ENCODE measurements at places on chromosomes 4 and X.

DNA sequence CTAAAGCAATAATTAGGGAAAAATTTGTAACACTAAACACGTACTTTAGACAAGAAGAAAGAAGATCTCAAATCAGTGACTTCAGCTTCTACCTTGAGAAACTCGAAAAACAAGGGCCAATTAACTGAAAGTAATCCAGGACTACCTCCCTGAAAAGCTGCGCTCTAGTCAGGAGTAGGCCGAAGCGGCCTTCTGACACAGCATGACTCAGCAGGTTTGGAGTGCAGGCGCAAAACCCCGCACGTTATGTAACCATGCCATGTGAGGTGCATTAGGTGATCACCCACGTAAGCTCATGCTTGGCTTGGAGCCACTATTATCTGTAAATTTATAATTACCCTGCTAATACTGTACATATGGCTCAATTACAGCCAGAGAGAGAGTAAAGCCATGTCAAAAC is 52.8 kb upstream of the CCDC149 start:
- no peak for DNase-seq

DNA sequence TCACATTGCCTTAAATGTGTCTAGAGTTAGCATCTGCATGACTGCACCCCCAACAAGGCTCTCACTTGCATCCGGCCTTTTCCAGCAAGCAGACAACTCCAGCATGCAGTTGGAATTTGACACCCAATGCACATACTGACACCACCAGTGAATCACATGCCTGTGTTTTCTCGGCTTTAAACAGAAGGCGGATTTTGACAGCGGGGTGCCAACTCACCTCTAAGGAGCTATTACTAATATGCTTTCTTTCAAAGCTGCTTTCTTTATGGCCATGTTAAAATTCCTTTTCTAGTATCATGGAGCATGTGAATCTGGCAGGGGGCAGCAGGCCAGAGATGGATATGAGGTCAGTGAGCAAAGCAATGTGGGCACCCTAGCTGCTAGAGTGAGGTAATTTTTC is 78.0 kb upstream of the CLNK start:
- DNase-seq: no peak

GRCh38 chr4:158769175-158769921 is 522 bp downstream of the FNIP2 start:
- no peak for DNase-seq

DNA sequence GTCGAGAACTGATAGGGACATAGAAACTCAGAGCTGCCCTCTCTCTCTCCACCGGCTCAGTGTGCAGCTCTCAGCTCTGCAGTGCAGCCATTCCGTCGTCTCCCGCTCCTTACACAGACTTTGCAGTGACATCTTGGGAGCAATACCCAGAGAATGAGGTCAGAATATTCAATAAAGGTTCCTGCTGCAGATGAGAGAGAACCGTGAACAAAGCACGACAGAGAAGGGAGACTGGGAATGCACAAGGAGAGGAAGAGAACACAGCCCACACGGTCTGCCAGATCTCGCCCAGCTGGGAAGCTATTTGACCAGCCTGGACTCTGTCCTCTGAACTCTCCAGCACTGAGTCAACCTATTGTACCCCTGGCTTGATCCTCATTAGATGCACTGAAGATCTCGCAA is 118.0 kb upstream of the PPARGC1A start:
- DNase-seq: no peak

GRCh38 chr4:147732518-147733235 is 789 bp downstream of the ARHGAP10 start:
- DNase-seq: no peak

DNA sequence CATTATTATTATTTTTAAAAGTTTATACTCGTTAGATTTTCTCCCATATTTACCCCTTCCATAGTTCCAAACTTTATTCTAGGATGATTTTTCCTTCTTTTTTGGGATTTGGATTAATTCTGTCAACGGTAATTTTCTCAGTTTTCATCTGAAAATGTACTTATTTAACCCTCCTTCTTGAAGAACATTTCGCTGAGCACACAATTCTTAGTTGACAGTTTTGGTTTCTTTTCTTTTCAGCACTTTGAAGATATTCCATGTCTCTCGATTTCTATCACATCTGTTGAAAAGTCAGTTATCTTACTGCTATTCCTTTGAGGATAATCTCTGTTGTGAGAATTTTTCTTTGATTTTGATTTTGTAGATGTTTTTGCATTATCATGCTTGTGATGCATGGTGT is 85.2 kb downstream of the SCLT1 start:
- DNase-seq: no peak

DNA sequence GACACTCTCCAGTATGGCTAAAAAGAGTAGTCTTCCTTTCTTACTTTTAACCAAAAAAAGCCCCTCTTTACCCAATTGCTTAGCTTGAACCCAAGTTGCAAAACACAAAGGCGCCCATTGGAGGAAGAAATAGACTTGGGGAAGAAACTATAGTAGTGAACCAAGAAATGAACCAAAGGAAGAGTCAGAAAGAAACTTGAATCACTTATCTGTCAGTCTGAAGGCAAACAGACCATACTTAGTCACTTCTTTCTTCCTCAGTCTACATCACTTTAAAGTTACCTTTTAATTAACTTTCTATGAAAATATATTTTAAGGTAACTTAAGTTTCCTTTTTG is 161.4 kb upstream of the GIMD1 start:
- DNase-seq: peak; percentile 65

- peak; percentile 90 for DNase-seq
Measured at GRCh38 chr4:73872316-73873108, 3.3 kb downstream of the CXCL1 start.

DNA sequence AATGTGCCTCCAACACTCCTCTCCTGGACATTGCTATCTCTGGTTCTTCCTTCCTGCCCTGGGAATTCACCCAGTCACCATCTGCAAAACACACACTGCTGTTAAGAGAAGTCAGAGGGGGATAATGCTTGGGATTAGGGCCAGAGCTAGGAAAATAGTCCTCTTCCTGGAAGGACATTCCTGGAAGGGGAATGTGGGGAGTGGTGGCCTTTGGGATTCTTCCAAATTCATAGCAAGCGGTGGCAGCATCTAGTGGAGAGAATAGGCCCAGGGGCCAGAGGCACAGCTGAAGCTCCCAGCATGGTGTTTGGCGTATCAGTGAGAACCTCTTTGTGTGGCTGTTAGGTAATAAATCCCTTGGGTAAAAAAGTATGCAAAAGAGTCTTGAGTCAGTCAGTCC is 34.3 kb downstream of the SHROOM4 start:
- no peak for DNase-seq

DNA sequence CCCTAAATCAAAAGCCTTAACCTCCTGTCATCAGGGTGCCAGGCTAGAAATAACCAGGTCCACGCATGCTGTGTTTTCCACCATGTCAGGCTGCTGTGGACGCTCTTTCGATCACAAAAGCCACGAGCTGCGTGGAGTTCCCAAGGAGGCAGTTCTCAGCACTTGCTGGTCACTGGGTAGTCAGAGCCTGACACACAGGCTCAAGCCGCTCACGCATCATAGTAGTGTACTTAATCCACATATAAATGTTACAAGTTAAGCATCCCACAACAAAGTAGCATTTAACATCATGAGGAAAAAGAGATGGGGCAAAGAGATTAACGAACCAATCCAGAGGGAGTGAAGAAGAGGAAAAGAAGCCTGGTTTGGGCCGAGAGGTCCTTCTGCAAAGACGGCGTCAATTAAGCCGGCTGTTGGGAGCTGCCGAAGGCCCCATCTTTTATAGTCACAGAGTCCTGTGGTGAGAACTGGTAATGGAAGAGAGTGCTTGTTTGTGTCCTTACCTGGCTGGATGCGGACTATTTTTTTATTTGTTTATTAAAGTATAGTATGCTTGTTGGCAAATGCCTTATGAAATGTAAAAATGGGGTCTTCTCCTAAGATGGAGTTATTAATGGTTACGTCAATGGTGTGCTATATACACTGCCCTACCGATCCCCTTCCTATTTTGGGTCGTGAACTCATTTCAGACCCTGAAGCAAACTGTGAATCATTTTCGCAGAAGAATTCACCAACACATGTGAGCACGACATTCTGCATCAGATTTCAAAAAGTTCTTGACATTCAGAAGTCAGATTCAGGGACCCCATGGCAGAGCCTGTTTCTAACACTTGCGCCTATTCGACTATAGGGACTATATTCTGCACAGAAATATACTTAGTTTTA is 675 bp downstream of the PRIMPOL start:
- DNase-seq: peak; percentile 35

DNA sequence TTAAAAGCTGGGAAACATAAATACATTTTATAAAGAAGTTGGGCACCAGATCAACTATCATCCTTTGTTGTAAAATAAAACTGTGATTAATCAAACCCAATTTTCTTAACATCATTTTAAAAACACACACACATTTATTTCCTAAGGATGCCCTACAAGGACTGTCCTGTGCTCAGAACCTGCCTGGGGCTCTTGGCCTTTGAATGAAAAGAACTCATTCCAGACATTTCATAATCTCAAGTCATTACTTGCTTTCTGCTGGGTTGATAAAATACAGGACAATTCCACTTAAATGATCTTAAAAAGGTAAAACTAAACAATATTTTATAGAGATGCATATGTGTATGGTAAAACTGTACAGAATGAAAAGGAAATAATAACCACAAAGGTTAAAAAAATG is 2.8 kb downstream of the SH3D19 start:
- DNase-seq: no peak

- DNase-seq: peak; percentile 19
Measured at GRCh38 chr4:168440442-168441264, 39.6 kb downstream of the DDX60L start.

DNA sequence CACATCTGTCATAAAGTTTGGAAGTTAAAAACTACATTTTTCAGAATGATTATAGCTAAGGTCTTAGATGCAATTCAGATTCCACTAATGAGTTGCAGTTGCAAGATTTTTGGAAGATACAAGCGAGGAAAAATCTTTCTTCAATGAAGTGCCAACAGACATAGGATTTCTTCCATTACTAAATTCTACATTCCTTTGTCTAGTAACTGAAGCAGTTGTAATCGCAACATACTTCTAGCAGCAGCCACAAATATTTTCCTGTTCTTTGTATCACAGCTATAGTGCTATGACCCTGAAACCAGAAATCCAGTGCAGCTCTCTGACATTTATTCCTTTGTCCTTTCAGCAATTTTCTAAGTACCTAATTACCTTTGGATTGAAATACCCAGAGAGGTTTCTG is 225.2 kb upstream of the SLIT2 start:
- no peak for DNase-seq

DNA sequence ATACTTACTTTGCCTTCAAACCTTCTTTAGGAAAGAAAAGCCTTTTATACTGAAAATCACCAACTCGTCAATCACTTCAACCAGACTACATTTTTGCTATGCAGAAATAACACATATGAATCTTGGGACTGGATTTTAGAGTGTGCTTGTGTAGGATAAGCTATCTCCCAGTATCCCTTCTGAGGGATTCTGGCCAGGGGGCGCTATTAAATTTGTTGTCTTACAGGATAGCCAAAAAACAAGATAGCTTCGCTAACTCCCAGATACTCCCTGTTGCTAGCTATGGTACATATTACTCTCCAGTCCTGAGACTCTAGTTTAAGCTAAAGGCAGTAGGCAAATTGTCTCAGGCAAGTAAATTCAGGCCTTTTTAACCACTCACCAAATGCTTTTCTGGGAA is 167.2 kb downstream of the LHFPL1 start:
- no peak for DNase-seq

GRCh38 chr4:85491527-85491926 is 16.6 kb downstream of the ARHGAP24 start:
- DNase-seq: no peak

DNA sequence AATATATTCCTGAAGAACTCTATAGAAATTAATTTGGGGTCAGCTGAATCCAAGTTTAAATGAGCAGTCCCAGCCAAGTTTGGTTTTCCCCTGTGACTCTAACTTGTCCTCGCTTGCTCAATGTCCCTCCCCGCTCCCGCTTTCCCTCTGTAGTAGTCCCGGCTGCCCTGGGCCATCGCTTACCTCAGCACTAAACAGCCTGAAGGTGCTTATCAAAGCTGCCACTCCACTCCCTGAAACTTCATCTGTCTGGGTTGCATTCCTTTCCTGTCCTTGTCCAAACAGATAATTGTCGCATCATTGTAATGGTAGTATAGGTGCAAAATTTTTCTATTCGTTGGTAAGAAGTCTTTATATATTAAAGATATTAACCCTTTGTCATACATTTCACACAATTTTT is 12.8 kb downstream of the SLC25A43 start:
- no peak for DNase-seq

GRCh38 chr4:185343726-185344581 is 51.8 kb downstream of the LRP2BP start:
- DNase-seq: no peak

GRCh38 chrX:24014388-24015018 is 12.5 kb downstream of the KLHL15 start:
- peak; percentile 6 for DNase-seq

DNA sequence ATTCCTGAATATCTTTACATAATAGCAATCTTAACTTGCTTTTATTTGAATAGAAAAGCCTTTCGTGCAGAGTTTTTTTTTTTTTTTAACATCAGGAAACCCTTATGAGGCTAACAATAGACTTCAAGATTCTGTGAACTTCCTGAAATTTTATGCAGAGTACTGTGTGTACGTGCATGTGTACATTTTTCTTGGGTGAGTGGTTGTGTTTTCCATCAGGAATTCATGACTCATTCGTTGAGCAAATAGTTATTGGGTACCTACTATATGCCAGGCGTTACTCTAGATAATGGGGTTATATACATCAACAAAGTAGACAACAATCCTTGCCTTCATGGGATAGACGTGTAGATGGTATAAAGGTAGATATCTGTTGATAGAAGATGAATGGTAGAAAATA is 59.1 kb downstream of the MRPL1 start:
- DNase-seq: peak; percentile 45

- DNase-seq: no peak
Measured at GRCh38 chr4:144985531-144985930, 112.5 kb downstream of the ANAPC10 start.

GRCh38 chr4:84177831-84178542 is 321.1 kb downstream of the NKX6-1 start:
- no peak for DNase-seq

DNA sequence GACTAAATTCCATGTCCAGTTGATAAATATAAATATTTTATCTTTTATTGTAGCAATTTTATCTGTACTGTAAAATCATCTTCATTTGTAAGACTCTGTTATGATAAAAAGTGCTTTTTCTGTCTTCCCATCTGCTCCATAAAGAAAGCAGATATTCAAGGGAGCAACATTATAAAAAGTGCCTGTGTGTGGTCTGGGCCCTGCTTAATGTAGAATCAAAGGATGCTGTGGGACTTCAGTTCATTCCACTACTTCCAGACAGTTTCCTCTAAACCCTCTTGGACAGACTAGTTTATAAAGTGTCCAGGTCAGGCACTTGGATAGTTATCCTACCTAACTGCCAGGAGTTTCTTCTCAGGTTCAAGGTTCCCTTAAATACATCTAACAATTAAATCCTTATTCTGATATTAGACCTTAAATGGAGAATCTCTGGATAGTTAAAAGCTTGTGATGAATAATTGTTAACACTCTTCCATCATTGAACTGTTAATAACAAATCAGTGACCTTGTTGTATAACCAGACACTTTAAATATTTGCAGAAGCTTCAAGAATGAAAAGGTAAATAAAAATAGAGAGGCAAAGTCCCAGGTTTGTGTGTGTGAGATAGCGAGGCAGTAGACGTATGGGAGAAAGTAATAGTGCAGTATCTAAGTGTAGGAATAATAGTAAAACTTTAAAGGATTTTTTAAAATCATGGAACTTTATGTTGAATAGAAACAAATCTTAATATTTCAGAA is 237.5 kb upstream of the CTSO start:
- no peak for DNase-seq
